ENCODE measurements at places on chromosomes 2 and 18.

- no peak for DNase-seq
Measured at GRCh38 chr18:7488571-7488970, 78.5 kb upstream of the PTPRM start.

DNA sequence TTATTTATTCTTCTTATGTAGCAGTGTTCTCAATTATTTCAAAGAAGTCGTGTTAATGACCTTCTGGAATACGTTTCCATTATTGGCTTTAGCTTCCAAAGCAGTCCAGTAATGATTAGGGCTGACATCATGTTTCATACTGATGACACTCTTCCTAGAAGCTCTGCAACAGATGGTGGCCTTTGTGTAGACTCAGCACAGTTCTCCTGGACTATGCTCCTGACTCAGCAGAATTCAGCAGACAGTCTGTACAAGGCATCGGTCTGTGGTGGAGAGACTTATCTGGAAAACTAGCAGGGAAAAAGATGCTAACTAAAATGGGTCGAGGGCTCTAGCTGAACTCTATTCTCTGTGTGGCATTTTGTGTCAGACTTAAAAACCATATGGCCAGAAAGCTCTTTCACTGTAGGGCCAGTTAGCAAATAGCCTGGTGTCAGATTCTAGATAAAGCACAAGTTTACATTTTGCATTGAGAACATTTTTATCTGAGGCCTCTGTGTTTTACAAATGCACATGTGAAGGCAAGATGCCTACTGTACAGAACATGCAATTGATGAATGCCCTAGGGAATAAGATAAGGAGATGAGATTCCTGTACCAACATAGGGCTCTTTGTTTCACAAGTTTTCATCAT is 35.1 kb downstream of the GULP1 start:
- no peak for DNase-seq

GRCh38 chr2:166042768-166043390 is 84.9 kb downstream of the SCN1A start:
- DNase-seq, result no peak

DNA sequence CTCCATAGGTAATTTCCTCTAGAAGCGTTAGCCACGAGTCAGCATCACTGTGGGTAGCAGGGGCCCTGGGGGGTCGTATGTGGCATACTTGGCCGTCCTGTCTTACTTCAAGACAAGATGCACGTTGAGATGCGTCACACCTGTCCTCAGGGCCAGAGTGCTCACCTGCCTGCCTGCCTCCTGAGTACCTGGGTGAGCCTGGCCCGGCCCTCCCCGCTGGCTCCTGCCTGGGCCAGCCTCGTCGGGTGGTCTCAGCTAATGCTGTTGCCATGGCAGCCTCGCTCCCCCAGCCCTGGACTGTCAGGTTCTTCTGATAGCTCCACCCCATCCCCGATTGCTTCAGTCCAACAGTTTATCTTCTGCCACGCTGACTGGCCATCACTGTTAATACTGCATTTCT is 232.4 kb downstream of the GBX2 start:
- no peak for DNase-seq

GRCh38 chr2:217392930-217393584 is 533.2 kb upstream of the TNP1 start:
- no peak for DNase-seq

DNA sequence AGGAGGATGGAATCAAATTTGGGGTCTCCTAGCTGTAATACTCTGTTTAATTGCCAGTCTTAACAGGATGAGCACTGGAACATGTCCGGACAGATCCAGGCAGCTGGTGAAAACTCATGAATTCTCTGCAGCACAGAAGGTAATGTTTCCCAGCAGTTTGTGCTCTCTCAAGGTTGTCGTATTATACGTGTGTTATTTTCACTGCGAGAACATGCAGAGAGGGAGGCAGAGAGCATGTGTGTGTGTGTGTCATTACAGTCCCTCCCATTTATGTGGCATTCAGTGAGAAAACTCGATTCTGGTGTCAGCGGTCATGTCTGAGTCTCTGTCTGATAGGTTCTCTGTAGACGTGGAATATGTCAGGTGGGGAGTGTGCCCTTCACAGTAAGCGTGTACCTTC is 150.2 kb upstream of the POU3F3 start:
- no peak for DNase-seq

- peak; percentile 70 for DNase-seq
Measured at GRCh38 chr2:20577495-20578235, 73.2 kb downstream of the HS1BP3 start.

DNA sequence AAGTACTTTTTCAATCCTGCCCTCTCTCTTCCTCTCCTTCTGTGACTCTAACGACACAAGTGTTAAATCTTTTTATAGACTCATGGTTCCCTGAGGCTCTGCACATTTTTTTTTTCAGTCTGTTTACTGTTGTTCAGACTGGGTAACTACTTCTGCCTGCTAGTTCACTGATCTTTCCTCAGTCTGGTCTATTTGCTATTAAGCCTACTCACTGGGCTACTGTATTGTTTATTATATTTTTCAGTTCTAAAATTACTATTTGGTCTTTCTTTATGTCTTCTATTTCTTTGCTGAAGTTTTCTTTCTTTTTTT is 21.3 kb downstream of the PPP3R1 start:
- DNase-seq, result no peak

- DNase-seq, result no peak
Measured at GRCh38 chr2:42340938-42341636, 19.9 kb downstream of the COX7A2L start.

- DNase-seq, result peak; percentile 31
Measured at GRCh38 chr18:9684881-9685614, 23.1 kb upstream of the RAB31 start.

- no peak for DNase-seq
Measured at GRCh38 chr2:174970092-174970491, 35.1 kb downstream of the CHN1 start.

- no peak for DNase-seq
Measured at GRCh38 chr2:15780912-15781574, 159.3 kb upstream of the MYCN start.

DNA sequence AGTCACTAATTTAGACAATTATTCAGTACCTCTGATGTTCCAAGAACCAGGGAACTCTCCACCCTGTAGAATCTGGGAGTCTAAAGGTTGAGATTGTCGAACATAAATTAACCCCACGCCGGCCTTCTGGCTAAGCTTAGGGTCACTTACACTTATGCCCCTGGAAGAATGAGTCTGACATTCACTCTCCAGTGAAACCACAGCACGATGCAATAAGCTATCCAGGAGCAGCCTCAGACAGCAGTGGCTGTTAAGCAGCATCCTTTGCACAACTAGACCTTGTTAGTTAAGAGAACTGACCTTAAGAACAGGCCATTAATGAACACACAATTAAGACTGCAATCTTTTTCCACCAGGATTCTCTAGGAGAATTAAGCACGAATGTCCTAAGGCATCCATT is 25.0 kb downstream of the SH3YL1 start:
- DNase-seq, result no peak

- DNase-seq, result no peak
Measured at GRCh38 chr18:24271381-24272228, 126.0 kb downstream of the OSBPL1A start.

DNA sequence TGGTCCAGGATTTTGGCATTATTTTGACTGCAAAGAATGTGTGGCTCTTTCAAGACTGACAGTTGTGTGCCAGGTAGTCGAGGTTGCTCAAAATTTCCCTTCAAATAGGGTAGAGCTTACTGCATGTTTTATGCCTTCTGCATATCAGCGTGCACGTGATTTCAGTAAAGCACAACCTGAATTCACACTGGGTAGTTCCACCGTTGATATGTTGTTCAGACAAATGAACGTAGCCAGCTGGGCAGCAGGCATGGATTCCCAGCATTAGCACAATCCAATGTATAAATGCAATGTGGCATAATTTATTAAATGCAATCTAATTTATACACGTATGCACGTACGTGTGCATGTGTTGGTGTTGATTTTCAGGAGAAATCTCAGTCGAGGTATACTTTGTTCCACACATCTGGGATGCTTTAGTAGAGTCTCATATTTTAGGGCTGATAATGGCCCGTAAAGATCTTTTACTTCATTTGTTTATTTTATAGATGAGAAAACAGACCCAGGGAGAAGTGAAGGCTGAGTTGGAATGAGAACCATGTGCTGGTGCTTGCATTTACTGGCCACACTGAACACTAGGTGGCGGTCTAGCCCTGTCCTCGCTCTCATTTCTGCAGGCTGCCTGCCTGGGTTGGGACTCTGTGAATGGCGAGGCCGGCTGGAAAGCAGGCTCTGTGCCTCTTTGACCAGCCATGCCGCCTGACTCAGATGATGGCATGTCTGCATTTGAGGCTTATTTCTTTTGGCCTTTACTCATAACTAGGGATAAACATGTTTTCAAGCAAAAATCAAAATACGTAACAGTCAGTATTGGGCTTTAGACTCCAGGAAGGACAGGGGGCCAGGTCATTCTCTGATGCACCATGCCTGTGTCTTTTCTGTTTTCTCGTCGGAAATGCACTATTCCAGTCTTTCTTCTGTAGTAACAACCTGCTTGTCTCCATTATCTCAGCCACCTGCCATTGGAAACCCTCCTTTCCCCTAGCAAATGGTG is 120.4 kb downstream of the RNF144A start:
- peak; percentile 22 for DNase-seq

GRCh38 chr2:22753476-22753875 is 631.5 kb upstream of the KLHL29 start:
- DNase-seq, result no peak

DNA sequence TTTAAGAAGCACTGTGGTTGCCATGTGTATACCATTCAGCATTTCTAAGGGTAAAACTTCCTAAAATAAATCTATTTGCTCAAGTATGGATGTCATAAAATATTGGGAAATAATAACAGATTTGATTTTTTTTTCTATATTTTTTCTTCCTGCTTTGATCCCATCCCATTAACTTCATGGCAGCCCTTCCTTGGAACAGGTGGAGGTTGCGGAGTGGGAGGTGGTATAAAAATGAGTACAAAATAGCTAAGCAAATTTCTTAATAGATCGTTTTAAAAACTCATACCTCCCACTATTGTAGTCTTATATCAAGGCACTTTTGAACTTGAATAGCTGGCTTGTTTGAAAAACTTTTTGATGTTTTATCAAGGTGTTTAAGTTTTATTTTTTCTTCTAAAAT is 152.1 kb upstream of the KYNU start:
- no peak for DNase-seq

DNA sequence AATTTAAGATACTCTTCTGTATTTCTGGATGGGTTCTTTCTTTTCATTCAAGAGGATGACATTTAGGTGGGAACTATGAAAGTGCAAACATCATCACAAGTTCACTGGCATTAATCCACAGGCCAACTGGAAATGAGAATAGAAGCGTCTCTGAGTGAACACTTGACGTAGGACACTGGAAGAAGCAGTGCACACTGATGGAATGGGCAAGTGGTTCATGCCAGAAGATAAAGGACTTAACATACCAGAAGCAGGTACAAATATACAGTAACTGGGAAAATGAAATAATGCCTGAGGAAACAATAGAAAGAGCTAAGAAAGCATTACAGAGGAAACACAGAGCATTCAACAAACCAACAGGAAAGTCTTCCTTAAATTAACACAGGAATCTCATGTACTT is 120.9 kb upstream of the CCDC195 start:
- no peak for DNase-seq

- no peak for DNase-seq
Measured at GRCh38 chr2:127074358-127074757, 32.6 kb downstream of the BIN1 start.

GRCh38 chr2:152028182-152028862 is 70.5 kb downstream of the CACNB4 start:
- no peak for DNase-seq

GRCh38 chr2:50443288-50443687 is 588.6 kb downstream of the NRXN1 start:
- no peak for DNase-seq

DNA sequence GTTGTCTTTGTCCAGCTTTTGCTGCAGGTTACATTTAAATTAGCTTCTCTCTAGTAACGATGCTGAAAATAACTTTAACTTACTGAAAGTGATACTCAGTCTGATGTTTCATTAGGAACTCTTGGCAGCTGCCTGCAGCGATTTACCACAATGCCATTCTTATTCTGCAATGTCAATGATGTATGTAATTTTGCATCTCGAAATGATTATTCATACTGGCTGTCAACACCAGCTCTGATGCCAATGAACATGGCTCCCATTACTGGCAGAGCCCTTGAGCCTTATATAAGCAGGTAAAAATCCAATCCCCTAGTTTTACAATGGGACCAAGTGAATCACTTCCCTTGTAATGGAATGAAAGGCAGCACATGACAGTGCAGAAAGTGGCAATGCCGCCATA is 16.3 kb upstream of the MFF start:
- no peak for DNase-seq

DNA sequence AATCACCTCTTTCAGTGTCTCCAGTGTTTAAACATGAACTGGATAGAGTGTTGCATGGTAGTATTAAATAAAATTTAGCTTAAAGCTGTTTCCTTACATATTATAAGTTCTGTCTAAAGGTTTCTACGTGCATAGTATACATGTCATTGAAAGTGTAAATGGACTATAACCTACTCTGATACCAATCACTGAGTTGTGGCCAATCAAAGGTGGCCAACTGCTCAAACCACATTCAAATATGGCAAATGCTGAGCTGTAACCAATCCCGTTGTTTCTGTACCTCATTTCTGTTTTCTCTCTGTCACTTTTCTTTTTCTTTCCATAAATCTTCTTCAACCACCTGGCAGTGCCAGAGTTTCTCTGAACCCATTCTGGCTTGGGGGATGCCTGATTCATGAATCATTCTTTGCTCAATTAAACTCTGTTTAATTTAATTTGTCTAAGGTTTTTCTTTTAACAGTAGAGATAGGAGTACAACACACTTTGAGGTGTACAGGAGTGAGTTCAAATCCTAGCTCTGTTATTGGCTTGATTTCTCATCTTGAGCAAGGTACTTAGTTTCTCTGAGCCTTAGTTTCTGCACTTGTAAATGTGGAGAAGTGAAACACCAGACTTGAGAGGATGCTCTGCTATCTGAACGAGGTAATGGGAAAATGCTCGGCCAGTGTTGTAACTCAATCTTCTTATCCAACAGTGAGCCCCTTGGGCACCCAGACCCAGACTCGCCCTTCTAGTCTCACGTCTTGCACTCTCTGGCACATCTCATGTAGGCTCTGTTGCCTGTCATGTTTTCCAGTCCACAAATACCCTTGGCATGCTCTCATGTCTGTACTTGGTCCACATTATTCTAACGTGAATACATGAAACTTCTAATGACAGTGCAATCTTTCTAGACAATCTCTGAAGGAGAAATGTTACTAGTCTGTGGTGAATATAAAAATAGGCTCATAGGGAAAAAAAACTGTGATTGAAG is 228.0 kb downstream of the PIK3C3 start:
- no peak for DNase-seq

DNA sequence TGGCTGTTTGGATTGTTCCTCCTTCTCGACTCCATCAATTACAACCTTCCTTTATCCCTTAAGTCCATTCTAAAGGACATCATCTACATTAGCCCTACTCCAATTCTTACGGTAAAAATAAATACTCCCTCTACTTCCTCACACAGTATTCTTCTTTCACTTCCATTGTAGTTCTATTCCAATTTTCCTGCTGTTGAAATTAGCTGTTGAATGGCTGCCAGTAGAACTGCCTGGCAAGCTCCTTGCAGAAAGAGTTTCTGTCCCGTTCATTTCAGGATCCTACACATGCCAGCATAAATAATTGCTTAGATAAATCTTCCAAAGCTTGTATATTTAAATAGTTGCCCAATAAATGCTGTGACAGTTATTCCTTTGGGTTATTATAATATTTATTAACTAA is 459.3 kb upstream of the TRIB2 start:
- no peak for DNase-seq

GRCh38 chr2:70710038-70710690 is 57.8 kb downstream of the ADD2 start:
- DNase-seq, result no peak
